ENCODE measurements at places on chromosomes 3 and 15.

DNA sequence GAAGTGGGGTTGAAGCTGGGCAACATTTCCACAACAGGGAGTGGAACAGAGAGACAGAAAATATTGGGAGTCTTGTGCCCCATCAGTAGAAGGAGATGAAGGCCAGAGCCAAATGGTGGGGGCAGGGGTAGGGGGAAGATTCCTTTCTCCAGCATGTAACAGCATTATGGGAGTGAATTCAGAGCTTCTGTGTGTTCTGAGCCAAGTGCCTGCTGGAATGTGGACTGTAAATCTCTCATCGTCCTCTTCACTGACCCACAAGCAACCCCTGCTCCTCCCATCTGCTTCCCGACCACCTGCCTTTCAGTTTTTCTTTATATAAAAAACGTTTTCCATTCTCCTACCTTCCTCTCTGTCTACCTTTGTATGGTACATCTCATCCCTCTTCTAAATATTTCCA is 344.2 kb upstream of the TPRG1 start:
- no peak overlapping the region for H3K4me3 ChIP-seq
- no peak overlapping the region for H3K27ac ChIP-seq
- no peak for DNase-seq
- H3K4me1 ChIP-seq = no peaks in the 10 kb centered on the region
- H3K27me3 ChIP-seq = peaks cover 2% of the 10 kb centered on the region
- H3K36me3 ChIP-seq = no peaks in the 10 kb centered on the region

GRCh38 chr15:89910891-89911626 is 1.7 kb downstream of the ARPIN start:
- no peak overlapping the region for H3K4me3 ChIP-seq
- DNase-seq = no peak
- no peak overlapping the region for H3K27ac ChIP-seq
- no peaks in the 10 kb centered on the region for H3K36me3 ChIP-seq
- no peaks in the 10 kb centered on the region for H3K4me1 ChIP-seq

DNA sequence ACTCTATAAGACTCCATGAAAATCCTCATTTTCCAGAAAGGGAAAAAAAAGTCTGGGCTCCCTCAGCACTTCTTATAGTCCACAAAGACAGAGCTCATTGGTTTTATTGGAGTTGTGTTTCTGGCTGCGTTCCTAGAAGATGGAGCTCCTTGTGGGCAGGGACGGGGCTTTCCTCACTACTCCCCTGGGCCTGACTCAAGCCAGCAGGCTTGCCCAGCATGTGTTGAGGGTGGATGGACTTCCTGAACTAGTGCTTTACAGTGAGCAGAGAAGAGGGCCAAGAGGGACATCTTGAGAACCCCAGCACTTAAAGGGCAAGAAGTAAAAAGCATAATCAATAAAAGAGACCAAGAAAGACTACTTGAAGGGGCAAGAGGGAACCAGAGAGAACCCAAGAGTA is 43.2 kb upstream of the EPHB1 start:
- no peak overlapping the region for H3K4me3 ChIP-seq
- H3K27me3 ChIP-seq = peaks cover 2% of the 10 kb centered on the region
- no peak overlapping the region for H3K27ac ChIP-seq

- H3K27ac ChIP-seq = no peak overlapping the region
- H3K27me3 ChIP-seq = no peaks in the 10 kb centered on the region
- no peaks in the 10 kb centered on the region for H3K4me1 ChIP-seq
- no peak for DNase-seq
- no peaks in the 10 kb centered on the region for H3K36me3 ChIP-seq
- no peak overlapping the region for H3K4me3 ChIP-seq
These were observed 168.1 kb upstream of the SATB1 start for GRCh38 chr3:18593231-18593630.

GRCh38 chr3:194472290-194472920 is 14.4 kb downstream of the ATP13A3 start:
- no peaks in the 10 kb centered on the region for H3K4me1 ChIP-seq
- no peak overlapping the region for H3K27ac ChIP-seq
- no peak overlapping the region for H3K4me3 ChIP-seq
- no peak for DNase-seq
- no peaks in the 10 kb centered on the region for H3K27me3 ChIP-seq

DNA sequence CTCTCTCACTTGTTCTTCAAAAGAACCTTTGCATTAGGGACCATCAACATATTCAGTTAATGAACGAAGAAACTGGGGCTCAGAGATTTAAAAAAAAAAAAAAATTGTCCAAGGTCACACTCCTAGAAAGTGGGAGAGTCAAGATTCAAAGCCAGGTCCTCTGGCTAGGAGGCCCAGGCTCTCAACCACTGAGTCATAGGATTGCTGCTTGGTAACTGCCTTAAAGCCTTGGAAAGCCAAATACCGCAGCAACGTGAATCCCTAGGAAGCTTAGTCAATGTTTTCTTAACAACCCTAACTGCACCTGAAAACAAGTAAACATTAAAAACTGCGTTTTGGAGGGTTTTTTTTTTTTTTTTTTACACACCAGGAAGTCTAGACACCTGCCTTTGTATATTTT is 156.8 kb downstream of the WNT5A start:
- H3K4me3 ChIP-seq = no peak overlapping the region
- H3K27me3 ChIP-seq = peaks cover 1% of the 10 kb centered on the region
- H3K4me1 ChIP-seq = no peaks in the 10 kb centered on the region
- DNase-seq = no peak
- H3K36me3 ChIP-seq = no peaks in the 10 kb centered on the region
- no peak overlapping the region for H3K27ac ChIP-seq

- H3K27ac ChIP-seq = no peak overlapping the region
- no peaks in the 10 kb centered on the region for H3K27me3 ChIP-seq
- no peak for DNase-seq
- H3K36me3 ChIP-seq = no peaks in the 10 kb centered on the region
- H3K4me1 ChIP-seq = no peaks in the 10 kb centered on the region
These were observed 12.3 kb downstream of the ANPEP start for GRCh38 chr15:89802231-89802928.

- no peak overlapping the region for H3K4me3 ChIP-seq
- H3K36me3 ChIP-seq = no peaks in the 10 kb centered on the region
- no peak for DNase-seq
- peaks cover 7% of the 10 kb centered on the region for H3K27me3 ChIP-seq
- no peaks in the 10 kb centered on the region for H3K4me1 ChIP-seq
These were observed 163.5 kb downstream of the ABHD5 start for GRCh38 chr3:43854283-43854682.

- H3K36me3 ChIP-seq = no peaks in the 10 kb centered on the region
- DNase-seq = no peak
- H3K4me1 ChIP-seq = no peaks in the 10 kb centered on the region
These were observed 59.4 kb upstream of the NEO1 start for GRCh38 chr15:72992841-72993252.

- no peak overlapping the region for H3K27ac ChIP-seq
- no peaks in the 10 kb centered on the region for H3K4me1 ChIP-seq
- H3K4me3 ChIP-seq = no peak overlapping the region
- DNase-seq = no peak
- H3K27me3 ChIP-seq = no peaks in the 10 kb centered on the region
- no peaks in the 10 kb centered on the region for H3K36me3 ChIP-seq
These were observed 109.1 kb upstream of the LRIG1 start for GRCh38 chr3:66609660-66610561.

DNA sequence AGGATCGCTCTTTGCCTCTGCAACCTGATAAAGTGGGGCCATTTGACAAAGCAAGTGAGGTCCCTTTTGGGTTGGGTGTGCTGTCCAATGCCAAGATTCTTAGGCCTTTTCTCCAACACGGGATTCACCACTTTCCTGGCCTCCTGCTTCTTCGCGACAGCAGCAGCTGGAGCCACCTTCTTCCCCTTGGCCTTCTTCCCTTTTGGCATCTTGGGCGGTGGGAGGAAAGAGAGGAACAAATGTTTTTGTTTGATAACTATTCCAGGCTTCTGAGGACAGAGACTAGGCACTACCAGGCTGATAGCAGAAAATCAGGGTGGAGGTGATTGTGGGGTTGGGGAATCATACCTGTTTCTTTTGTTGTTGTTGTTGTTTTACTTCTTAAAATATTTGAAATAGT is 30.0 kb upstream of the FAM81A start:
- H3K36me3 ChIP-seq = no peaks in the 10 kb centered on the region
- H3K27me3 ChIP-seq = no peaks in the 10 kb centered on the region
- peak overlapping the region; percentile 4 for H3K4me3 ChIP-seq
- peaks cover 67% of the 10 kb centered on the region for H3K4me1 ChIP-seq

GRCh38 chr15:96889734-96890480 is 559.4 kb downstream of the NR2F2 start:
- H3K27ac ChIP-seq = no peak overlapping the region
- H3K4me1 ChIP-seq = no peaks in the 10 kb centered on the region

DNA sequence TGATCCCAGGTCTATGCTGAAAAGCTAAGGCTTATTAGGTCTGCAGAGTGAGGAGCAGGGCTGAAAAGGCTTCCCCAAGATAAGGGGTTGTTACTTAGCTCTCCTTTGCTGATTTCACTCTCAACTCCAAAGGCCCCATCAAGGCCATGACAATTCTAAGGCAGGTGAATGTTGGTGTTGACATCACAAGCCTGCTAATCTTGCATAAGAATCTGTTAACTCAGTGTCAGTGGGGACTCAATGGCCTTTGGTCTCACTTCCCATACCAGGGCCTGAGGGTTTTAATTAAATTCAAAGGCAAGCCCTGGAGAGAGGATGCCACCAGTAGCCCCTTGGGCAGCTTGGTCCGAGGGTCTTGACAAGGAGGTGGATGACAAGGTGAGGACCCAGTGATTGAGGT is 9.4 kb upstream of the ALAS1 start:
- no peaks in the 10 kb centered on the region for H3K36me3 ChIP-seq
- no peak overlapping the region for H3K27ac ChIP-seq
- no peak for DNase-seq

GRCh38 chr3:43094381-43094780 is 11.5 kb downstream of the POMGNT2 start:
- no peaks in the 10 kb centered on the region for H3K36me3 ChIP-seq
- DNase-seq = no peak
- H3K4me3 ChIP-seq = no peak overlapping the region
- peaks cover 3% of the 10 kb centered on the region for H3K27me3 ChIP-seq

DNA sequence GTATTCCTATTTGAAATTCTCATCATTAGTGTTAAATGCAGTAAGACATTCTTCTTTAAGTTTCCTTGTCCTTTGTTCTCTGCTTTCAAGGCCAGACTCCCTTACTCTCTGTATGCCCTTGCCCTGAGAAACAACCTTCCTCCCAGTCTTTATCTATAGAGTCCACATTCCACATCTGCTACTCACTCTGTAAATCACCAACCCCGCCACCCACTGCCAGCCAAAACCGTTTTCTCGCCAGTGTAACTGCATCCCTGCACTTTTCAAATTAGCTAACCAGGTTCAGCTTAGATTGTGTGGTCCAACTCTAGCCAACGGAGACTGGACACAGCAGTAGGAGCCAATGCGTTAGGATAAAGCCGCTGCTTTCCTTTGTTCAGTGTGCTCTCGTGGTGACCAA is 402.4 kb upstream of the PDZRN3 start:
- DNase-seq = no peak
- H3K27me3 ChIP-seq = no peaks in the 10 kb centered on the region
- no peaks in the 10 kb centered on the region for H3K36me3 ChIP-seq
- H3K4me3 ChIP-seq = no peak overlapping the region
- H3K27ac ChIP-seq = no peak overlapping the region
- no peaks in the 10 kb centered on the region for H3K4me1 ChIP-seq

GRCh38 chr3:25023876-25024275 is 404.2 kb upstream of the RARB start:
- H3K4me1 ChIP-seq = no peaks in the 10 kb centered on the region
- no peaks in the 10 kb centered on the region for H3K36me3 ChIP-seq
- no peaks in the 10 kb centered on the region for H3K27me3 ChIP-seq
- H3K4me3 ChIP-seq = no peak overlapping the region
- no peak overlapping the region for H3K27ac ChIP-seq

DNA sequence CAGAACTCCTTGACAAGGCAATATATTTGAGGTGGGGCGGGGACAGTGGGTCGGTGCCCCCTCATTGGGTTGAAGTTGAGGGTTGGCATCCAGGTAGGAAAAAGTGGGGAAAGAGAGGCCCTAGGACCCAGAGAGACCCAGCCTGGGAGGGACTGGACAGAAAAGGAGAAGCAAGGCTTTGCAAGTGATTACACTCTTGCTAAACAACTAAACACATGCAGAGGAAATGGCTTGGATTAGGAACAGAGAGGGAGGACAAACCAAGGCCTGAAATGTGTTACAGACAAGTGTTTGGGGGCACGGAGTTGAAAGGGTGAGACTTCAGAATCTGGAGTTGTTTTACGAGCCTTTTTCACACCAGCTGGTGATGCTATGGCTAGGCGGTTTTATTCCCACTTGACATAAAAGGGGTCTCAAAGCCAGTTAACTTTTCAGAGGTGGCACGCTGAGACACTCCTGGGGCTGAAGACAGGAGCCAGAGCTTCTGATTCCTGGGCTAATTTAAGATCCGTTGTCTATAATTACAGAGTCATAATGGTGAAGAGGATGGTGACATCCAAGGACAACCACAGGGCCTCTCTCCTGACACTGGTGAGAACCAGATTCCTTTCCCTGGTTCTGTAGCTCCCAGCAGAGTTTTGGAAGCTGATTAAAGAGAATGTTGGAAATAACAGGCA is 7.7 kb upstream of the KCTD6 start:
- no peak for DNase-seq
- H3K4me3 ChIP-seq = no peak overlapping the region
- H3K27ac ChIP-seq = no peak overlapping the region
- H3K36me3 ChIP-seq = no peaks in the 10 kb centered on the region
- H3K4me1 ChIP-seq = no peaks in the 10 kb centered on the region
- no peaks in the 10 kb centered on the region for H3K27me3 ChIP-seq
